ENCODE measurements at places on chromosomes 6 and 20.

DNA sequence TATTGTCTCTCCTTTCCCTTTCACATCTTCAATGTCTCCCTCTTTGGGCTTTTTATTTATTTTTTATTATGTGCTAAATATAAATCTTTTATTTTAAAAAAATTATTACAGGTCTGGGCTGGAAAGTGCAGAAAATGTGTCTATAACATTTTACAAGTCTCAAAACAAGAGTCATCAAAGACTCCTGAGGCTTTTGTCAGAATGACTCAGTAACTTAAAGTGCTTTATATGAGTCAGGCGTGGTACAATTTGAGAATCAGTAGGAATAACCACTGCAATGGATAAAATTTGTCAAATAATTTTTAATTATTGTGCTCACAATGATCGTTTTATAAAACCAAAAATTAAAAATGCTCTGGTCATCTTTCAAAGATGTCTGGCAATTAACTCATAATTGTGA lies 193.9 kb downstream of the MMUT start:
- no peak for DNase-seq

GRCh38 chr20:11650566-11650965 lies 267.1 kb upstream of the BTBD3 start:
- DNase-seq, result no peak

- DNase-seq, result no peak
These were observed 34.0 kb downstream of the PMEPA1 start for GRCh38 chr20:57675773-57676172.

DNA sequence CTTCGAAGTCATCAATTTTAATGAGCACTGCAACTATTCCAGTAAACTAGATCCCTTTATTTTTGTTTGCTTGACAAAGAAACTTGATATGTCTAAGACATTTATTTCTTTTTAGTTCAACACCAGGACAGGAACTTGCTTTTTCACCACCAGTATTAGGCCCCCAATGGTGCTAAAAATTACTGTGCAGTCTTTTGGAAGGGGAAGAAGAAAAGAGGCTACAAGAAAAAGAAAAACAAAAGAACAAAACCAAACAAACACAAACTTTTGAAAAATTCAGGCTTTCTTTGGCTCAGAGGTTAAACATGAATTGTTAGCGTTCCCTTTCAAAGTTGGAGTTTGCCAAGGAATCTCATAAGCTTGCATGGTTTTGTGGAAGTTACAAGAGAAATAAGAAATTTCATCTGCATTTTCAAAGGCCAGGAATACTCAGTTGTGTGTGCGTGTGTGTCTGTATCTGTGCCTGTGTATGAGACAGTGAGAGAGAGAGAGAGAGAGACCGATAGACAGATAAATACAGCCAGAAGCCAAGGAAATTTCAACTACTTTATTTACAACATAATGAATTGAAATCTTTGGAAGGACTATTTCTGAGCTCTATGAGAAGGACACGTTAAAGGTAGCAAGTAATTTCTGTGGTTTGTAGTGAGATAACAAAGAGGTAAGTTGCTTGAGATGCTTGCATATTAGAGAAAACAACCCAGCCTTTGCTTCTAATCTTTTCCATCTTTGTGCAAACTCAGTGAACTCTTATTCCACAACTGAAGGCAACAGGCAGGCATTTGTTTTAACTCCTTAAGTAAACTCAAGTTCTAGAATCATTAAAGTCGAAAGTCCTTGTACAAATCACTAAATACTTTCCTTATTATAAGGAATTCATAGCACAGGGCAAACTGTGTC lies 171.0 kb upstream of the CITED2 start:
- no peak for DNase-seq

- DNase-seq, result no peak
These were observed 15.7 kb downstream of the ABRACL start for GRCh38 chr6:139044250-139044649.

DNA sequence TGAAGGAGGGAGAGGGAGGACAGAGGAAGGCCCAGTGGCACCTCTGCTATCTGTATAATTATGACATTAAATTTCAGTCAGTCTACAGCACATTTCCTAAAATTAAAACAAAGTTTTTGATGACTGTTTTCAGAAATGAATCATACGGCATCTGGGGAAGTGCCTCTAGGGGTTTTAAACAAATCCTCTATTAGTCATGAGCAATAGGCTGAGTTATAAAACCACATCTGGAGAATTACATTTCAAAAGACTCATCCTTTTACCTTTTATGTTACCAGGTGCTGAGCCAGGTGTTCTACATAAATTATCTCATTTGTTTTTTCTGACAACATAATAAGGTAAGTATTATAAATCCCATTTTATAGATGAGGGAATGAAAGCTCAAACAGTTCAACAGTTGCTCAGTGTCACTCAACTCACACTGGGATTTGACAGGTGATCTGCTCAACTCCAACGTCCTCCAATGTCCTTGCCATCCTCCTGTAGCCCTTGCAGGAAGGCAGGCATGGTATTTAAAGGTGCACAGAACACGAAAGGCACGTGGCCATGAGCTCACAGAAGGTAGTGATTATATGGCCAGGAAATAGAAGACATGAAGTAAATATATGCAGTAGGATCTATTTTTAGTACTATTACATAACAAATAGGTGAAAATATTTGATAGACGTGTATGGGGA lies 184.2 kb upstream of the MAN1A1 start:
- DNase-seq, result no peak

- DNase-seq, result no peak
These were observed 18.2 kb downstream of the ERGIC3 start for GRCh38 chr20:35560105-35560511.

DNA sequence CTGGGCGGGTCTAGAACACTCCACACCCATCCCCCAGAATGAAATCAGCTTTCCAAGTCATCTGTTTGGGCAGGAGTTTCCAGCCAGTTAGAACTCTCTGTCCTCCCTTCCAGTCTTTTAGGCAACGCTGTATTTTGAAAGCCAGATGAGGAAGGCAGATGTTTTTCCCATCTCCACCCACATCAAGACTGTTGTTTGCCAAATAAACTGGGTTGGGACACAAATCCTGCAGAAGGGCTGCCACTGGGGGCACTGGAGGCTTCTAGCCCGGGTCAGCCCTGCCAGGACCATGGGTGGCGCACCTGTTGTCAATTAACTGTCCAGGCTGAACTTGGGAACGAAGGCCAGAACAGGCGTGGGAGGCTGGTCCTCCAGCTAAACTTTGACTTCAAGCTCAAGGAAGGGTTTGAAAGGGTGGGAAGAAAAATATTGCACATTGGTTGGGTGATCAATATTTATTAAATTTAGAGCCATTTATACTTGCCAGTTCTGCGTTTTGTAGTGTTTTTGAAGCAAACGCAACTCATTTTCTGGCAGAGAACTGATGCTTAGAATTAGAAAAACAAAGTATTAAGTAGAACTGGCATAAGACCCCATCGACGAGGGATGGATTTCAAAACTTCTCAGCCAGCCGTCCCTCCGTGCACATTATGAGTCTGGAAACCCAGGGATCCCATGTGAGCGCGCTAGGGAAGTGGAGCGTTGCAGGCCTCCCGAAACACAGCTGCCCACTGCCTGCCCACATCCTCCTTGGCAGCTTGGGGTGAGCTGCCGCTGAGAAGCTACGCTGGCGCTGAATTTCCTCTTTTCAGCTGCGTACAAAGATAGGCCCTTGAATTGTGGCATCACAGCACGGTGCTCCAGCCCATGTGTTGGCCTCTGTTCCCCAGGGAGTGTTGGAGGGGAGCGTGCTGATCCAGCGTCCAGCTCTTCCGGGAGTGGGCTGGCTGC lies 297.4 kb downstream of the QKI start:
- DNase-seq, result no peak

DNA sequence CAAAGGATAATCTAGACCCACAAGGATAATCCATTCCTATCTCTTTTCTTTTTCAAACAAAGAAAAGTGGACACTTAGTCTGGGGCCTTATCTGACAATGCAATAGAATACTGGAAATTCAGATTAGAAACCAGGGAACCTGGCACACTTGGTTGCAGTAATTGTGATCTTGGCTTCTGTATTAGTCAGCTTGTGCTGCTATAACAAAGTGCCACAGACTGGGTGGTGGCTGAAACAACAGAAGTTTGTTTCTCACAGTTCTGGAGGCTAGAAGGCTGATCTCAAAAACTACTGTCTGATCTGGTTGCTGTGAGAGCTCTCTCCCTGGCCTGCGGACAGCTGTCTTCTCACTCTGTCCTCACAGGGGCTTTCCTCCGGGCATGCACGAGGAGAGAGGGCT lies 49.4 kb downstream of the SNRNP48 start:
- no peak for DNase-seq

DNA sequence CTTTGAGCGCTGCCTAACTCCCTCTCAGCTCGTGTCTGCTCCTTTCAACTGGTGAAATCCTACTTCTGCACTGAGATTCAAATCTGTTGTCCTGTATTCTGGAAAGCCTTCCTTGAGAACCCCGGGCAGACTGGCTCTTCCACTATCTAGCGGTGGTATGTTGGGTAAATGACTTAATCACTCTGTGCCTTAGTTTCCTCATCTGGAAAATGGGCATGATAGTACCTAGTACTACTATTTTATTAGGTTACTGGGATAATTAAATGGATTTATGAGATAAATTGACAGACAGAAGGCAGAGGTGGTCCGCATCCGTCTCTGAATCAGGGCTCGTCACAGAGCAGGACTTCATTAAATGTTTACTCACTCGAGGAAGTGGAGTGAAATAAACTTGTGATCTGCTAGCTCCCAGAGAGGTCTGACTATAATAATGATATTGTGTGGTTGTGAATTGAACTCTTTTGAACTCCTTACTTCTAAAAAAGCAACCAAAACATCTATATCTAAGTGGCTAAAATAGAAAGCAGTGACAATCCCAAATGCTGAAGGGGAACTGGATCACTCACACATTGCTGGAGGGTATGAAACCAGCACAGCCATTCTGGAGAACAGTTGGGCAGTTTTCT lies 26.6 kb downstream of the PPP1R16B start:
- no peak for DNase-seq

- no peak for DNase-seq
These were observed 45.4 kb downstream of the AKAP12 start for GRCh38 chr6:151285122-151285521.
